ENCODE measurements at places on chromosomes 4 and X.

DNA sequence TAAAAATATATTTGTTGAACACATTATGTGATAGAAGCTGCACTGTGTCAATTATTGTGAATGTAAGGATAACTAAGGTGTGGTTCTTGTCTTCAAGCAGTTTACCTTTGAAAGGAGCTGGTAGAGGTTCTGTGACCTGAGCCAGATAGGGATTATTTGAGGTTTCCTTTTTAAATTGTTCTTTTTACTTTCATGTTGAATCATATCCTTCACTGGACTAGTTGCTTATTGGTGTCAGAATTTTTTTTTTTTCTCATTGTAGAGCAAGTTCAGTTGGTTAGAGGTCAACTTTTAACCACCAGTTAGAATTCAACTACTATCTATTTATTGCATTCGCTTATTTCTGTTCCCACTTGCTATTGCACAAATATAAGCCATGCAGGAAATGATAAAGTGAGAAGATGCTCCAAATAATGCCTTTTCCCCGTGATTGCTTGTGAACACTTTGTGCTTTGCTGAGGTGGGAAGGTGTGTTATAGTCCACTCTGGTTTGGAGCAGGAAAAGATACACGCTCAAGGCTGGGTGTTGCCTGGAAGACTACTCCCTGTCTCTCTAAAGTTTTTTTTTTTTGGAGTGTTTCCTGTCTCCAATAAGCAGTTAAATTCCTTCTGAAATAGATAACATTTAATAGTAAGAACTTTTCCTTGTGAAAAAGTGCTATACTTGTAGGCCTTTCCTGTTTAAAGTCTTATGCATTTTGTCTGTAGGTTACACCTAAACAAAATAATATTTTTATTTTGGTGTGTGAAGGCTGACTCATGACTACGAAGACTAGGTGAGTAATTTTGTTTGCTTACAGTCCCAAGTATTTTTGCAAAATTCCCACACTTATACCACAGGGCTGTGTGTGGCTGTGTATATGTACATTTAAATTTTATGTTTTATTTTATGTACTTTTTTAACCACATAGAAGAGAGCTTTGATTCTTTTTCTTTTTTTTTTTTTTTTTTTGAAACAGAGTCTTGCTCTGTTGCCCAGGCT, 83.8 kb upstream of the LCORL start:
- no peak for DNase-seq

DNA sequence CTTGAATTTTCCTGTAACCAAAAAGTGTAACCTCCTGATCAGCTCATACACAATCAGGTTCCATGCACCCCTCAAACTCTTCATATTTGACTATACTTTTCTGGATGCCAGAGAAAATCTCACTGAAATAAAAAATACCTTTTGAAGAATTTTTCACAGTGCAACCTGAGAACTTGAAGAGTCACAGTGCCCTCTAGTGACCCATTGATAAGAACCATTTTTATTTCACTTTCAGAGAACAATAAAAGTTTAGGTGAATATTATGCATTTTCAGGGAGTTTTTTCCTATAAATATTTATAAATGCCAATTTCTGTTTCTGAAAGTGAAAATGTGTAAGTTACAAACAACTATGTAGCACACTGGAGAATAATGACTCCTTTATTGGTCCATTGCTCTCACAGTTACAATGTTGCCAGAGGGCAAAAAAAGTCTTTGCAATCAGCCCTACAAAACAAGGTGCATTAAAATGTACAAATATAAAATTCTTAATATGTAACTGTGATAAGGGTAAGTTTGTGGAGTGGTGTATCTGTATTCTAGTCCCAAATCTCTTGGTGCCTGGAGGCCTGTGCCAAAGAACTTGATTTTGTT, 153.6 kb upstream of the INTU start:
- no peak for DNase-seq

DNA sequence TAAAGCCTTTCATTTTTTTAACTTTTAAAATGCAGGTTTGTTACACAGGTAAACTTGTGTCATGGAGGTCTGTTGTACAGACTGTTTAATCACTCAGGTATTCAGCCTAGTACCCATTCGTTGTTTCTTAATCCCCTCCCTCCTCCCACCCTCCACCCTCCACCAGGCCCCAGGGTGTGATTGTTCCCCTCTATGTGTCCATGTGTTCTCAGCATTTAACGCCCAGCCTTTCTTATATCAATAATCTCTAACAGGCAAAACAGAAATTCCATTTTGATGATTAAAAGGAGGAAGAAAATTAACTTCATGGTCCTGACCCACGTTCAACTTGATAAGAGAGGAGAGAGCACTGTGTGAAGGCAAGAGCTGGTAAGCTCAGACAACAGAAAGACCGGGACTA, 75.1 kb downstream of the TSPAN5 start:
- no peak for DNase-seq

DNA sequence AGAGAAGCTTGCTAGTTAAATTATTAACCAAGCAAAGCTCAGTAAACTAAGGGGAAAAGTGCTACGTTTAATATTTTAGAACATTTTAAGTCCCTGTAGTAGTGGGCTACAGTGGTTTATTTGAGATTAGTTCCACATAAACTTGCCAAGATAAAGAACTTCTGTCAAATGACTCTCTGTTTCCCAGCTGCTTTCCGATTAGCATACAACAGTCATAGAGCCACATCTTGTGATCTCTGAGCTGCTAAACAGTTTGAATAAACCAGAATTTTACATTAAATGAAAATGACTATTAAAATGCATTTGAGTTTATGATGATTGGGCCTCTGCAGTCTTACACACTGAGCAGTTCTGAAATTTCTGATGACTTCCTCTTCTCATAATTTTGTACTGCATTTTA, 568.5 kb downstream of the IQCM start:
- no peak for DNase-seq

DNA sequence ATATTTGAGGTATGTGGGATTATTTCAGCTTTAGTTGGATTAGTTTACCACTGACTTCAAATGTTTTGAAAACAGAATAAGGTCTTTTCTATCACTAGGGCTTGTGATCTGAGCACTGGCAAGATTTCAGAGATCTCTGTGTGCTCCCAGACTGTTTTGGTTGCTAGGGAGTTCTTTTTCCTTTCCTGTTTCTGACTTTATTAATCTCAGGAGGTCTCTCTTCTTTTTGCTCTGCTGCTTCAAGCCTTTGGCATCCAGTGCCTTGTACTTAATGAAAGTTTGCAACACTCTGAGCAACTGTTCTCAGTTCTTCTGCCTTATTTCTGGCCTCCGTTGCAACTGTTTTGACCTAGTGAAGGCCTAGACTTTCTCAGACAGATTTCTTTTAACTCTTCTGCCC, 32.1 kb upstream of the PAQR3 start:
- DNase-seq: no peak

DNA sequence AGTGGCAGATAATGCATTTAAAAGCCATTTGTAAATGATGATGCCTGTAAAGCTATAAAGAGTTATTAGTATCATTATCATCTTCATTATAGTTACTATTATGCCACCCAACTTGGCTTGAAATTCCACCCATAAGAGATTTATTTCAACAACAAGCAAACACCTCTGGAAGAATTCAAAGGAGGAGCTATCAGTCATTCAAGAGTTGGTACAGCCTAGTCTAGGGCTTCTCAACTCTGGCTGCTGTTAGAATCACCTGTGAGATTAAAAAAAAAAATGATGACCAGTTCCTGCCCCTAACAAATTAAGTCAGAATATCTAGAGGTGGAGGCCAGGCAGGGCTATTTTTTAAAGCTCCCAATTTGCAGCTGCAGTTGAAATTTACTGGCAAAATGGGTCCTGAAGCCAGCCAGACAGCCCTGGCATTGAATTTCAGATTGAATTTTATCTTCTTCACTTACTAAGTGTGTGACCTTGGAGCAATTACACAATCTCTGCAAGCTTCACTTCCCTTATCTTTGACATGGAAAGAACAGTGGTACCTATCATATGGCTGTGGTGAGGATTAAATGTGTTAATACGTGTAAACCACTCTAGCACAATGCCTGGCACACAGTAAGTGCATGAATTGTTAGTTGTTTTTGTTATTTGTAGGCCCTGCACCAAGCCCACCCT, 52.9 kb upstream of the EDA start:
- no peak for DNase-seq

GRCh38 chr4:165992283-165992682, 119.2 kb downstream of the TLL1 start:
- no peak for DNase-seq

GRCh38 chr4:72286185-72286584, 254.4 kb downstream of the NPFFR2 start:
- no peak for DNase-seq

GRCh38 chr4:8472689-8473197, 32.2 kb downstream of the TRMT44 start:
- DNase-seq: no peak

GRCh38 chr4:173934201-173934600, 349.3 kb downstream of the FBXO8 start:
- DNase-seq: no peak

GRCh38 chrX:133434197-133434820, 19.0 kb upstream of the GPC4 start:
- DNase-seq: no peak

- DNase-seq: no peak
Observed at GRCh38 chrX:11890836-11891514, 132.9 kb downstream of the MSL3 start.

DNA sequence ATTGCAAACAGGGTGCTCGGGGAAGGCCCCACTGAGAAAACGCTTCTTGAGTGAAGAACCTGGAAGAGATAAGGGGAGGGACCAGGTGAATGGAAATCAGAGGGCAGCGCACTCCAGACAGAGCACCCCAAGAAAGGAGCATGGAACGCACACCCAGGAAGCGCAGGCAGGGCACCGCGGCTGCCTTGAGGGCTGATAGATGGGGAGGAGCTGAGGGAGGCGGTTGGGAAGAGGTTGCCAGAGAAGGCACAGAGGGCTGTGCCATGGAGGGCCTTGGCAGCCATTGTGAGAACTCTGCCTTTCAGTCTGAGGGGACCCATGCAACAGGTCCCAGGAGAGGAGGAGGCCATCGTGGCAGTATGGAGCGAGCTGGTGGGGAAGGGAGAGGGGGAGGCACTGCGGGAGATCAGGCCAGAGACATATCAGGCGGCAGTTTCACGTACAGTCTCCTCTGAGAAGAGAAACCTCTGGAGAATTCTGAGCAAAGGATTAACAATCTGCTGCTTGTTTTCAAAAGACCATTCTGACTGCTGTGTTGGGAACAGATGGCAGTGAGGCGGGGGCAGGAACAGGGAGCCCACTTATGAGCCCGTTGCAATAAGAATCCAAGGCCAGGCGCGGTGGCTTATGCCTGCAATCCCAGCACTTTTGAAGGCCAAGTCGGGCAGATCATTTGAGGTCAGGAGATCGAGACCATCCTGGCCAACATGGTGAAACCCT, 83.7 kb downstream of the PCYT1B start:
- DNase-seq: no peak

GRCh38 chr4:10619855-10620254, 64.7 kb downstream of the CLNK start:
- no peak for DNase-seq

GRCh38 chr4:141248029-141248428, 27.3 kb downstream of the ZNF330 start:
- no peak for DNase-seq

GRCh38 chrX:110208092-110208491, 109.8 kb downstream of the AMMECR1 start:
- DNase-seq: no peak

GRCh38 chr4:180465364-180465763, 1777.8 kb upstream of the TENM3 start:
- no peak for DNase-seq

DNA sequence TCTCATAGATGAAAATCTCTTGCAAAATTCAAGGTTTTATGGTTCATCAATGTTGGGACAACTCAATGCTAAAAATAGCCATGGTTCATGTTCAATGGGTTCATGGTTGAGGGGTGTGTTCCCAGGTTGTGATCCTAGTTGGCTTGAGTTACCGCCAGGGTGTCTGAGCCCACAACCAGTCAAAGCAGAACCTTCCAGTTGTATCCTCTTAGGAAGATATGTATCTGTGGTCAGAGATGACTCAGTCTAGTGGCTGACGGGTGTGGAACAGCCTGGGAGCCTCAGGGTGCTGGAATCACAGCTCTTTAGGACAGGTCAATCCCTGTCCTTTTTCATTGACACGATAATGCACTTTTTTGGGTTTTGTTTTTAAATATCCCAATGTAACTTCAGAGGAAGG, 192.3 kb upstream of the NR3C2 start:
- DNase-seq: no peak

GRCh38 chr4:109826719-109827118, 1.1 kb upstream of the RRH start:
- no peak for DNase-seq

DNA sequence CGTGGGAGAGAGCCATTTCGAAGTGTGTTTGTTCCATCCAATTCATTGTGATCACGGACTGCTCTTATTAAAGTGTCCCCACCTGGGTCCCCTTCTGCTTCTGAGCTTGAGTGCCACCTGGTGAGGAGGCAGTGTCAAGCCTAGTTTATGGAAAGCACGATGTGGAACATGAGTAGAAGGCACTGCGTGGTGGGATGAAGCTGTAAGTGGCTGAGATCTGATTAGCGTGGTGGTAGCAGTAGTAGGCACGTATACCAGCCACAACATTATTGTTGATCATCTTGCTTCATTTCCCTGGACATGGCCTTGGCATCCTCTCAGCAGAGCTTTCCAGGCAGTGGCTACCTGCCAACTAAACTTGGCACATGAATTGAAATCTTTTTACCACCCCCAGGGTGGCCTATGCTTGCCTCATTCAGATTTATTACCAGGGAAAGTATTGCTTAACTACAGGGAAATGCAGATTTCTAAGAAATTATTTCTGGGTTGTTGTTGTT, 46.4 kb downstream of the GPAT3 start:
- DNase-seq: no peak

GRCh38 chr4:106079616-106080015, 184.3 kb downstream of the NPNT start:
- no peak for DNase-seq

DNA sequence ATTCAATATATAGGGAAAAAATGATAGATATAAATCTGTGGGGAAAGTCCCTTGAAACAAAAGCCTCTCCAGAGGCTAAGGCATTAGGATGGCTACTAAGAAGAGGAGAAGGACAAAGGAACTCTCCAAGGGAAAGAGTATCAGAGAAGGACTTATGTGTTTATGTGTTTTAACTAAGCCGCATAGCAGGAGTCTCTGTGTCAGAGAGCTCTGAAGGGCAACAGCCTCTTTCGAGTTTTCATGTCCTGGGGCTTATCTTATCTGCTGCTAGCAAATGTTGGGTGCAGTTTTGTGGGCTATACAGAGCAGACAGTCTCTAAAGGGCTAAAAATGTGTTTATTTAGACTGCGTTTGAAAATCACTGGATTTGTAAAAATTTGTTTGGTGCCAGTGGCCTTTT, 1145.6 kb upstream of the DIAPH2 start:
- DNase-seq: no peak

GRCh38 chr4:168188754-168189153, 96.4 kb downstream of the ANXA10 start:
- DNase-seq: no peak

DNA sequence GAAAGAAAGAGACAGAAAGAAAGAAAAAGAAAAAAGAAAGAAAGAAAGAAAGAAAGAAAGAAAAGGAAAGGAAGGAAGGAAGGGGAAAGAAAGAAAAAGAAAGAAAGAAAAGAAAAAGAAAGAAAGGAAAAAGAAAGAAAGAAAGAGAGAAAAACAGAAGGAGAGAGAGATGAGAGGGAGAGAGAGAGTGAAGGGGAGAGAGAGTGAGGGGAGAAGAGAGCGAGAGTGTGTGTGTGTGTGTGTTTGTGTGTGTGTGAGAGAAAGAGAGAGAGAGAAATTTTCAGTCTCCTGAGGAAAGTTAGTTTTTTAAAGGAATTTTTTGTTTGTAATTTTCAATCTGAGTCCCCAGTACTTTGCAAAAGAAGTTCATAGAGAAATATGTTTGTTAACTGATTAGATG, 504.1 kb upstream of the POU3F4 start:
- DNase-seq: no peak

GRCh38 chrX:153869473-153870287, 16.3 kb downstream of the L1CAM start:
- DNase-seq: no peak
